NCI-H82 (cell line): ENCODE measurements at places on chromosomes 4 and X.

DNA sequence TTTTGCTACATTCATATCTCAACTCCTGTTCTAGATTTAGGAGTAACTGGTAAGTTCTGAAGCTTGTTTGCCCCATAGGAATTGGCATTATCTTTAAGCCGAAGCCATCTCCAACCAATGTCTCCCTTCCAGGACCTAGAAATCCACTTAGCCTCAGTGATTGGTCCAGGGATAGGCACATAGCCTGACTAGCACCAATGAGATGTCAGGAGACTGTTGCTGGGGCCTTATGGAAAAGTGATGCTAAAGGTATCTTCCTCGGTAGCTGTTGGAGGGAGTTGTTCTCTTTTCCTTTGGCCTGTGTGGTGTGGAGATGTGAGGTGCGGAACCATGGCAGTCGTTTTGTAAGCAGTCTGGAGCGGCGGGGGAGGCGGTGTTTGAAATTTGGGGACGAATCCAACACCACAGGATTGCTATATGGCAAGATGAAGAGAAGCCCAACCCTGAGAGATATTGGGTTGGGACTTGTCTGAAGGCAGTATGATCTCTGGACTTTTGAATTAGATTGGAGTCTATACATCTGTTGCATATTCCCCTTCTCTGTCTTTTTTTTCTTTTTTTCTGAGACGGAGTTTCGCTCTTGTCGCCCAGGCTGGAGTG lies 109.8 kb upstream of the ATP6AP2 start:
- peak; percentile 62 for DNase-seq

DNA sequence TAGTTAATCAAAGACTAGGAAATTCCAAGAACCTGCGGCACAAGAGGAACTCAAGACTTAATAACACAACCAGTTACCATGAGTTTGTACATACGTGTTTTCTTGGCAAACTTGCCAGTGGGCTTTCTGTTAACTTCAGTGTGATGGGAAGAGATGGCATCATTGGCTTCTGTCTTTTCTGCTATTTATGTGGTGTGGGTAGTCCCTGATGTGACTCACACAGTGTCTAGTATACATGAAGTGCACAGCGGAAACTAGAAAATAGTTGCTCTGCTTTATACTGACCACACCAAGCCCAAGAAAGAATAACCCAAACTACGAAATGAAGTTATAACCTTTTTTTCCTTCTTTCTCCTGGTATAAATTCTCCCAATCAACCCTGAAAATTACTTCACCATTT lies 24.5 kb downstream of the DAPP1 start:
- no peak for DNase-seq

DNA sequence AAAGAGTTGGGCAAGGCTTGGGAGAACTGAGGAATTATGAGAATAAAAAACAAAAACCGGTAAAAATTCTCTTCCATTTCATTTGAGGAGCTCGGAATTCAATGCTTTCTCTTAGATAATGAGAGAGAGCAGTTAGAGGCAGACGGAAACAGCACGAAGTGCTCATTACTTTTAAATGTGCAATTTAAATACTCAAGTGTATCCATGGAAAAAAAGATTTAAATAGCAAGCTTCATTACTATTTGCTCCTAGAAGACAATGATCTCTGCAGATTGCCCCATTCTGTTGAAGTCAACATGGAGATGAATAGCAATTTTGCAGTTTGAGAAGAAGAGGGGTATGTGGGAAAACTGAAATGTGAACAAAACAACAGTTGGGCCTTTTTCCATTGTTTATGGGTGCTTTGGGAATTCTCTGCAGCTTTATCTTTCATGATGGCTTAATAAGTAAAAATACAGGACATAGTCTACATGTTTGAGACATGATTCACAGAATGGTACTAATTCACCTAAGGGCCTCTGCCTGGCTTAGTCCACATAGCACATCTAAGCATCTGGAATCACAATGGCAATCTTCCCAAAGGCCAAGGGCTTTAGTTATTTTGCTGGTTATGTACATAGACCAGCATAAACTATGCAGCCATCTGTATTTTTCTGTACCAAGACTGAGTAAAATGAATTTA lies 512.7 kb upstream of the FAT1 start:
- DNase-seq: no peak

- no peak for DNase-seq
These were observed 6.7 kb downstream of the UNC5C start for GRCh38 chr4:95541889-95542607.

DNA sequence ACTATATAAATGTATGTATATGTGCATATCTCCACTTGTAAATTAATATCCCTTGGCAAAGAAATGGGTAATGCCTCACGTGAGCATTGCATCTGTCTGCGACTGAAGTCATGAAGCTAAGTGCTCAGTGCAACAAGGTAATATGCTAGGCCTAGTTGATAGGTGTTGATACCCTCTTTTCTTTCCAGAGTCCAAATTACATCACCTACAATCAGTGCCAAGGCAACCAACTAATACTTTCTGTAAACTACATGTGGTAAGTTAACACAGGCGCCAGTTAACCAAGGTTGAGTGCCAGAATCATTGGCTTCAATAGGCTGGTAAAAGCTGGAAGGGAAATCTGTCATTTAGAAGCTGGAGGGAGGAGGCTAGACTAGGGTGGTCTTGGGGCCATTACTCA lies 41.1 kb downstream of the GPM6B start:
- no peak for DNase-seq

- DNase-seq: no peak
These were observed 84.7 kb downstream of the SH3BGRL start for GRCh38 chrX:81286608-81287007.

DNA sequence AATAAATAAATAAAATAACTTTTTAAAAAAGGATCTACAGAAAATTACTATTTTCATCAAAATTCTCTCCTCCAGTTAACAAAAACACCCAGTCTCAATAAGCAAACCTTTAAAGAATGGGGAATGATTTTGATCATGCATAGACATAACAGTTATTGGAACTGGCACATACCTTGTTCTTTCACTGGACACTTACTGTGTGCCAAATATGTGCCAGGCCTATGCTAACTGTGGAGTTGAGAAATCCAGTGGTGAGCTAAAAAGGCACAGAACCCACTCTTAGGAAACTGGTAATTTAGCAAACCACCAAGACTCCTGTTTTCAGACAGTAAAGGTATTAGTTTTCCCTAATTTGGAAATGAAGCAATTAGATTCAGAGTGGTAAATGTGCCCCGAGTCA lies 39.1 kb downstream of the CLOCK start:
- no peak for DNase-seq

- DNase-seq: no peak
These were observed 288.8 kb downstream of the HS3ST1 start for GRCh38 chr4:11139871-11140270.

- DNase-seq: no peak
These were observed 88.6 kb downstream of the CHRNA9 start for GRCh38 chr4:40423735-40424134.

DNA sequence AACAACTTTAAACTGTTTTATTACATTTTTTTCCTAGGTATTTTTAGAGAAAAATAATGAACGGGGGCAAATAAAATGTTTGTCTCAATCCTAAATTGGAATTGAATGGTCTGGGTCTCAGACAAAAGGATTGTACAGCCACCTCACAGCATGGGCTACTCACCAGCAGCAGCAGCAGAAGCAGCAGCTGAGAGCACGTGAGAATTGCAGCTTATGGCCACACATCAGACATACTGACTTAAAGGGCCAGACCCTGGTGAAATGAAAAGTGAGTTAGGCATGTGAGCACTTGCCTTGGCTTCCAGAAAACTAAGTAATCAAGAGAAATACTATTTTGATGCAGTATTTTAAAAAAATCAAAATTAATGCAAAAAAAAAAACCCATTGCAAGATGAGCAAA lies 56.6 kb downstream of the AASDH start:
- peak; percentile 23 for DNase-seq

- no peak for DNase-seq
These were observed 15.8 kb upstream of the IL21 start for GRCh38 chr4:122636697-122637096.

- no peak for DNase-seq
These were observed 203.2 kb downstream of the HTR2C start for GRCh38 chrX:114787061-114787460.

DNA sequence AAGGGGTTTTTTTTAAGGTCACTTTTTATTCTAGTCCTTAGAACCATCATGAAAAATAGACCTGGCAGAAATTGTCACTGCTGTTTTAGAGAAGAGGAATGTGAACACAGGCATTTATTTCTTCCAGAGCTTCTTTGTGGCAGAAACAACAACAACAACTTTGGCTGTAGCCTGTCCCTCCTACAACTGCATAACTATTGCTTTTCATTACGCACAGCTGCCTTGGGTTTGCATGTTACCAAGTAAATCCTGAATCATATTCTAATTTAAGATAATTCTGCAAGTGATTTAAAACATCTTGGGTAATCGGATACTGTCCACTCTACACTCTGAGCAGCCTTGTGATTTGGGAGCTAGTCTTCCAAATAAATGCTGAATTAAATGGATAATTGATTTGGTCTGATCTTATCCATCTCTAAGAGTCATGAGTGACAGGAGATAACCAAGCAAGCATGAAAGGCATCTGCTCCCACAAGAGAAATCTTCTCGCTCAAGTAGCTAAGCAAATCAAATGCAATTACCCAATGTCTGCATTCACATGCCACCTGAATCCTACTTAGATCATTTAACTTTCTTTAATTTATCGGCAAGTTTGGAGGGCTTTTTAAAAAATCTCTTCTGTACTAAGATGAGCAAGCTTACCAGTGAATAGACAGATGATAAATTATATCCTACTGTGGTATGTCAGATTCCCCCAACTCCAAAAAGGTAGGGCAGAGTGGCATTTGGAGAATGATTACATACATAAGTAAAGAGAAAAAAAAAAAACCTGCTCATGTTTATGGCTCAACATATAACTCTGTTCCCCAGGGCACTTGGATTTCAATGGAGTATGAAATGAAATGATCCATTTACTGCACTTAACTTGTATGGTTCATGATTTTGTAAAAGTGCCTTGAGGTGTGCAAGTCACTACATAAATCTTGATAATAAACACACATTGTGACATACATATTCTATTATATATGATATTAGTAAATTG lies 73.6 kb downstream of the EGF start:
- peak; percentile 66 for DNase-seq

DNA sequence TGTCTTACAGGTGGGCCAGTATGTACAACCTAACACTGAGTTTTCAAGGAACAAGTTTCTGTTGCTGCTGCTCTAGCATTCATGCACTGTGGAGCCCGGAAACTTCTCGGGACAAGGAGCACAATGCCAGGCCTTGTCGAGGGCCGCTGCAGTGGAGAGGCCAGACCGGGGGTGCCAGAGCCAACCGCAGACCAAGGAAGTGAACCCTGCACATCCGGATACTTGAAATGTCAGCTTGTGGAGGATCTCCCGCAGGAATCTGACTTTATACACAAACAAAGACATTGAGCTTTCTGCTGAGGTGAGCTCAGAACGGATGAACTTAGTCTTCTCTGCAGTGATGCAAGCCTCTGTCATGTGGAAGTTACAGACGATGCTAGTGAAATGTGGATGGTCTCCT lies 99.5 kb downstream of the ZNF827 start:
- DNase-seq: no peak

GRCh38 chrX:124113621-124114600 lies 152.4 kb downstream of the STAG2 start:
- DNase-seq: no peak

- DNase-seq: no peak
These were observed 298.1 kb upstream of the TRPC5 start for GRCh38 chrX:112380541-112381278.

DNA sequence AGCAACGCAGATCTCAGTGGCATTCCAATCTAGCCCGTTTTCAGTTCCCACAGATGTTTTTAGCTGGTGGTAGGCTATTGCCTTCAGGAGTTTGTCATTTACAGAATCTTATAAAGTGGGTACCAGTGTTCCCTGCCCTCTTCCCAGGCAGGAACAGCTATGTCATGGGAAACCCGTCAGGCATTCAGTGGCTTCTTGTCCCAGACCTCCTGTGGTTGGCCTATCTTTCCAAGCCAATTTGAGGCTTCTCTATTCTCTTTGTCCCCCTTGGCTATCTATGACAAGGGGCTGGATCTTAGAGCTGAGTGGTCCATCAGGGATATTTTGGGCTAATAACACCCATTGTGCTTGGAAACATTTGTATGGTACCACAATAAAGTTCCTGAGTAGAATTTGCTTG lies 33.6 kb upstream of the RPL34 start:
- DNase-seq: no peak

DNA sequence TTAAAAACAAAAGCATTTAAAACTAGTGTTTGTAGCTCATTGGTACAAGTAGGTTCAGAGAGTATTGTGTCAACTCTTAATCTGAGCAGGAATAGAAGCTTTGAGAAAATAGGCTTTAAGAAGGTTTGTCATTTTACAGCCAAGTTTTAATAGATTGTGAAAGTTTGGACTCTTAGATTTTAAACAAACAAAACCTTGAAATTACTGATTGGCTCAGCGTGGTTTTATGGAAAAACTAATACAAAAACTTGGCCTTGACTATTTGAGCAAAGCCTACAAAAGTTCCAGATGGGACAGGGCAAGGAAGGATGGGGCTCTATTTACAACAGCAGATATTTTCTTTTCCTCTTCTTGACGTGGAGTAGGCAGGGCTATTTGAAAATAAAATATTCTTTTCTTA lies 16.5 kb downstream of the ZFX start:
- no peak for DNase-seq

- DNase-seq: no peak
These were observed 145.8 kb upstream of the SPRY1 start for GRCh38 chr4:123250843-123251242.

DNA sequence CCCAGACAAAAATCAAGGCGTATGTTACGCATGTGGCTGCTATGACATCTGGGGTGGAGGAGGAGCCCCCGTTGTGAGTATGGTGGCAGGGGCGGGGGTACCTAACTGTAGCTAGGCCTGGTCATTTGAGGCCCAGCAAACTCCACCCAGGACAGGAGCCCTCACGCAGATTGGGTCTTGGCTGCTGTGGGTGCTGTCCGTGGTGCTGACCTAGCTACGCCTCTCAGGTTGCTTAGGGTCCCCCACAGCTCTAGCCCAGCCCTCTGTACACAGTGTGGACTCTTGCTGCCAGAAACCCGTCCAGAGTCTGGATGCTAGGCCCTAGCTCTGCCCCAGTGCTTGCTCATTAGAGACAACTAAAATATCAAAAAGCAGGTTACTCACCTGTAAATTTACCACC lies 146.7 kb upstream of the PSAPL1 start:
- DNase-seq: no peak

DNA sequence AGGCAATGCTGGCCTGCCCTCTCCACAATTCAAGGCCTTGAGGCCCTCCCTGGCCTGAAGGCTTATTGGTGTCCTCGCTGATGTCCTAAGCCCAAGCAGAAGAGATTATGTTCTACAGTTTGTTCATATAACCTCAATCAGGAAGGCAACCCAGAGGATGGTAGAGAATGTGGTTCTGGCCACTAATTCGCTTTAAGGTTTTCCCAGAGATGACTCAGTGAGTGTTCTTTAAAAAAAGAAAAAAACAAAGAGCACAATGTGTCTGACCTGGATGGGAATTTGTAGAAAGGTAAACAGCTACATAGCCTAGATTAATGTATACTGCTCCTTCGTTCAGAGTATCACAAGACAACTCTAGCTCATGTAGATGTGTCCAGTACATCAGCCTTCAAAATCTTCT lies 66.0 kb downstream of the MANBA start:
- no peak for DNase-seq
